ENCODE measurements at places on chromosomes 13 and 19.

DNA sequence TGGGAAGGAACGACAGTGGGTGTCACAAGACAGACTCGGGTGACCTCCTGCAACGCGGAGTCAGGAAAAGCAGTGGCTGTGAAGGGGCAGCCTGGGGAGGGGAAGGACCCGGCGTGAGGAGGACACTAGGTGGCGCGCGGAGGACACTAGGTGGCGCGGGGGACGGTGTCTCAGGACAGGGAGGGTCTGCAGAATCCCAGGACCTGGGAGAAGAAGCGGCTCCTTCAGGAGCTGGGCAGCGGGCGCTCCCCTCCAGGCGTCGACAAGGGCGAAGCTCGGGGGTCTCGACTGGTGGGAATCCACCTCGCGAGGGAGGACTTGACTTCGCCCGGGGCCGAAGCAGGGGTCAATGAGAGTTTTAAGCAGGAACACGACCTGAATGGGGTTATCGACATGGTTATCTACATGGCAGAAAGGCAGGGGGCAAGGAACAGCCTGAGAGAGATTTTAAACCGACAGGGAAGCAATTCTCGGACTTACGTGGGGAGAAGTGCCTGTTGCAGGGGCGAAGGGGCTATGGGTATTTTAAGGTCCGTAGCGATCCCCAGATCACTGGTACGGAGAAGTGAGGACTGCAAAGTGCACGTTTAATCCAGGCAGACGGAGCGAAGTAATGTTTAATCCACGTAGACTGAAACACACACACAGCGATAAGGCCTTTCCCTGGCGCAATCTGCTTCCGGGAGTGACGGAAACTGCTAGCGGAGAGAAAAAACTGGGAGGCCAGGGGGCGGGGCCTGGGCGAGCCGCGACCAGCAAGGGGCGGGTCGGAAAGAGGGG, at the start of gene ZNF616:
Gene ZNF616 (minus strand): TSS at position 687 of the 780 bp plus-strand sequence. CDS start 9,426 bp downstream, outside the sequence.
- peak; percentile 67 for DNase-seq

DNA sequence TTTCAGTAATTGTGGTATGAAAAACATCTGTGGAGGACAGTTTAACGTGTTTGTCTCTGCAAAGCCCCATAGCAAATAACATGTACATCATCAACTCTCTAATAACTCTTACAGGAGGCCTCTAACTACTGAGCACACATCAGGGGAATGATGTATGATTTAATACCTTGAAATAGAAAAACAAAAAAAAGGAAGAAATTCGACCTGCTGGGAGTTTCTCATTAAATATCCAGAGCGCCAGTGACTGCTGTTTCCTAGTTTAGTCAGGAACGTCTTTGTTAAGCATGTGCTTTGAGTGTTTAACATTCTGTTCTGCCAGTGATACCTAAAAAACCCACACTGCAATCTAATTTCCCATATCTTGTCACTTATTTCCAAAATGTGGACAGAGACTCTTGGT, 235.4 kb downstream of the PCDH20 start:
- DNase-seq = no peak

DNA sequence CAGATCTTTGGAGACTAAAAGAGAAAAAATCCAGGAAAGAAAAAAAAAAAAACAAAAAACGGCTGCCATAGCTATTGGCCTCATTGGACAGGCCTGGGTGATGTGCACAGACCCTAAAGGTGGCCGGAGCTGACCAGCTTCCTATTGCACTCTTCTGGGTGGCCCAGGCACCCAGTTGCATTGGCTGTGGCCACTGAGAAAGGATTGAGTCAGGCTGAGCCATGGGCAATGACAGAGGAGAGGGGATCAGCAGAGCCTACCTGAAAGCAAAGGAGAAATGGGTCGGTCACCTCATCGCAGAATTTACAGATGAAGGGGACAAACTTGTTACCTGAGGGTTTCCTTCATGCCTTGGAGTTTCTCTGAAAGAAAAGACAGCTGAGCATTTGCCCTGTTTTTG, 17.3 kb downstream of the HMGB1 start:
- no peak for DNase-seq

GRCh38 chr19:18390065-18390907, 4.3 kb downstream of the GDF15 start:
- DNase-seq = no peak

GRCh38 chr19:17346109-17346671, 8.8 kb downstream of the GTPBP3 start:
- no peak for DNase-seq

DNA sequence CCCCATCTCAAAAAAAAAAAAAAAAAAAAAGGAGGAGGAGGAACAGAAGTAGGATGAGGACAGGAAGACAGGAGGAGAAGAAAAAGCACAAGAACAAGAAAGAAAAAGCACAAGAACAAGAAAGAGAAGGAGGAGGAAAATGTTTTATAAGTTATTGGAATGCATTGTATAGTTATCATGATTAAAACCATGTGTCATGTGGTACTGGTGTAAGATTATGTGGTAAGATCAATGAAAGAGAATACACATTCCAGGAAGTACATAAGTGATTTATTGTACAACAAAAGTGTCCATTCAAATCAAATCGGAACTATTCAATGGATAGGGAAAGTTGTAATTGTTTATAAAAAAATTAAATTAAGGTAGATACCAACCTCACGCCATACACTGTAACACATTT, 167.7 kb downstream of the MZT1 start:
- DNase-seq = no peak

DNA sequence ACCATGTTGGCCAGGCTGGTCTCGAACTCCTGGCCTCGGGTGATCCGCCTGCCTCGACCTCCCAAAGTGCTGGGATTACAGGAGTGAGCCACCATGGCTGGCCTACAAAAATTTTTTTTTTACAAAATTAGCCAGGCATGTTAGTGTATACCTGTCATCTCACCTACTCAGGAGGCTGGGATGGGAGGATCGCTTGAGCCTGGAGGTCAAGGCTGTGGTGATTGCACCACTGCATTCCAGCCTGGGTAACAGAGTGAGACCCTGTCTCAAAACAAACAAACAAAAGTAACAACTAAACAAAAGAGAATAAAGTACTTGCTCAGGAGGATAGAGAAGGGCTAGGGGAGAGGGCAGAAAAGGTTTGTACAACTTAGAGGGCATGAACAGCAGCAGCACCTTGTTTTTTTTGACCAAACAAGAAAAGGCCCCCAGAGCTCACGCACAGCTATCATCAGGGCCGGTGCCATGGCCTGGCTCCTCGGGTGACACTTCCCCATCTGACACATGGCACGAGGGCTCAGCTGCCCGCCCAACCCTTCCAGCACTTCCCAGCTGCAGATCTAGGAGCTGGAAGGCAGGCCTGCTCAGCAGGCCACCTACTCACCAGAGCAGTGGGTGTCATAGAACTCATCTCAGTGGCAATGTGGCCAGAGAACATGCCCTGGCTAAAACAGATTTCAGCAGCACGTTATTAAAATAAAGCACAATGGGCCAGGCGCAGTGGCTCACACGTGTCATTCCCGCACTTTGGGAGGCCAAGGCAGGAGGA, 8.6 kb upstream of the SLC7A9 start:
- no peak for DNase-seq

DNA sequence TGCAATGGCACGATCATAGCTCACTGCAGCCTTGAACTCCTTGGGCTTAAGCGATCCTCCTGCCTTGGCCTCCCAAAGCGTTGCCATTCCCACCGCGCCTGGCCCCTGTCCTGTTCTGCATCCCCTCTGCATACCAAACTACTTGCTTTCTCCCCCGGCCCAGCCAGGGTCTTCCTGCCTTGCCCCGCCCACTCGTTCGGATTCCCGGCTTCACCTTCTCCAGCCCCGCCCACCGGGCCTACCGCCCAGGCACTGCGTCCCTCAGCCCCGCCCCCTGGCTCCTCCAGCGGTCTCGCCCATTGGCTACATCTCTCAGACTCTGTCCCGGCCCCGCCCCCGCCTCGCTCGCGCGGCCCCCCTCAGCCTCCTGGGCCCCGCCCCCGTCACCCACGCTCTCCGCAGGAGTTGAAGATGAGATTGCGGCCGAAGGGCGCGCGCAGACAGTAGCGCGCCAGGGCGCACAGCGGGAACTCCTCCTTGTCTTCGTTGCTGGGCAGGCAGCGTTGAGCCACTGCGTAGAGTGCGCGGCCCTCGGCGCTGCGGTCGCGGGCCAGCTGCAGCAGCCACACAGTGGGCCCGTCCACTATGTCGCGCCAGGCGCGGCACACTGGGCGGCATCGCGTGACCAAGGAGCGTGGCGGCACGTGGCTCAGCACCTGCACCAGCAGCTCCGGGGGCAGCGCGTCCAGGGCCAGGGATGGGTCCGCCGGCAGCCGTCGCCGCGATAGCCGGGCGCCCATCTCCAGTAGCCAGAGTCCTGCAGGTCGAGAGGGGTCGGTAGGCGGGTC, 19.0 kb downstream of the MRPS12 start:
- no peak for DNase-seq

GRCh38 chr19:17751912-17752273, 616 bp downstream of the FCHO1 start:
- DNase-seq = no peak

DNA sequence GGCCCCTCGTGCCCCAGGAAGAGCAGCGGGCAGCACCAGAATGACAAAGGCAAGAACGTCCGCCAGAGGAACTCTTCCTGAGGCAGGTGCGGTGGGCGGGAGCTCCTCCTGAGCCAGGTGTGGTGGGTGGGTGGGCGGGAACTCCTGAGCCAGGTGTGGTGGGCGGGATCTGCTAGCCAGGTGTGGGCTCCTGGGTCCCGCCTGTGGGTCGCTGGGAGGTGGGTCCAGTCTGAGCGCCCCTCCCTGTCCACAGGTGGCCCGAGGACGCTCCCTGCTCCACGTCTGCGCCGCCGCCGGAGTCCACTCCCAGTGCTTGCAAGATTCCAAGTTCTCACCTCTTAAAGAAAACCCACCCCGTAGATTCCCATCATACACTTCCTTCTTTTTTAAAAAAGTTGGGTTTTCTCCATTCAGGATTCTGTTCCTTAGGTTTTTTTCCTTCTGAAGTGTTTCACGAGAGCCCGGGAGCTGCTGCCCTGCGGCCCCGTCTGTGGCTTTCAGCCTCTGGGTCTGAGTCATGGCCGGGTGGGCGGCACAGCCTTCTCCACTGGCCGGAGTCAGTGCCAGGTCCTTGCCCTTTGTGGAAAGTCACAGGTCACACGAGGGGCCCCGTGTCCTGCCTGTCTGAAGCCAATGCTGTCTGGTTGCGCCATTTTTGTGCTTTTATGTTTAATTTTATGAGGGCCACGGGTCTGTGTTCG, 7.0 kb upstream of the HCN2 start:
- no peak for DNase-seq

DNA sequence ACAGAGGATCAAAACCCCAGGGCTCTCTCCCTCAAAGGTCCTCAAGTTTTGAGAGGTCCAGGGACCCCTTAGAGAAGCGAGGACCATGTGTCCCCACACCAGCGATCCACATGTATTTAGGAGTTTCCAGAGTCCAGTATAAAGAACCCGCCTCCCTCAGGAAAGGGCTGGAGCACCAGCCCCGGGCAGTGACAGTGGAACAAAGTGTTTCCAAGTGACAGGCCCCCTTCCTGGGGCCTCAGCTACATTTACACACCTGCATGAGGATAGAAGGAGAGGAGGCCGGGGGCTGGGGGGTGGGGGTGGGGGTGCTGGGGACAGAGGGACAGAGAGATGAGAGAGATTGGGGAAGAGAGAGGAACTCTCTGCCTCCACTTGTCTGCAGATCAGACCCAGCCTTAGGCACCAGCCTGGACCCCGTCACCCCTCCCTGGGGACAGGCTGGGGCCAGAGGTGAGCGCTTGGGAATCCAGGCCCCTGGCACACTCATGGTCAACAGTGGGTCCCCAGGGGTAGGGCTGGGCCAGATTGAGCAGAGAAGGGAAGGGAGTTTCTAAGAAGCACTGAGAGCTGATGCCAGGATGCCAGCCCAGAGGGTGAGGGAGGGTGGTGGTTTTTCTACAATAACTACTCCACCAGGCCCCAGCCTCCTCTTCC, 802 bp downstream of the BCAM start:
- no peak for DNase-seq

Data from brain pericyte (primary cell).